ENCODE measurements at places on chromosomes 1 and 21.

DNA sequence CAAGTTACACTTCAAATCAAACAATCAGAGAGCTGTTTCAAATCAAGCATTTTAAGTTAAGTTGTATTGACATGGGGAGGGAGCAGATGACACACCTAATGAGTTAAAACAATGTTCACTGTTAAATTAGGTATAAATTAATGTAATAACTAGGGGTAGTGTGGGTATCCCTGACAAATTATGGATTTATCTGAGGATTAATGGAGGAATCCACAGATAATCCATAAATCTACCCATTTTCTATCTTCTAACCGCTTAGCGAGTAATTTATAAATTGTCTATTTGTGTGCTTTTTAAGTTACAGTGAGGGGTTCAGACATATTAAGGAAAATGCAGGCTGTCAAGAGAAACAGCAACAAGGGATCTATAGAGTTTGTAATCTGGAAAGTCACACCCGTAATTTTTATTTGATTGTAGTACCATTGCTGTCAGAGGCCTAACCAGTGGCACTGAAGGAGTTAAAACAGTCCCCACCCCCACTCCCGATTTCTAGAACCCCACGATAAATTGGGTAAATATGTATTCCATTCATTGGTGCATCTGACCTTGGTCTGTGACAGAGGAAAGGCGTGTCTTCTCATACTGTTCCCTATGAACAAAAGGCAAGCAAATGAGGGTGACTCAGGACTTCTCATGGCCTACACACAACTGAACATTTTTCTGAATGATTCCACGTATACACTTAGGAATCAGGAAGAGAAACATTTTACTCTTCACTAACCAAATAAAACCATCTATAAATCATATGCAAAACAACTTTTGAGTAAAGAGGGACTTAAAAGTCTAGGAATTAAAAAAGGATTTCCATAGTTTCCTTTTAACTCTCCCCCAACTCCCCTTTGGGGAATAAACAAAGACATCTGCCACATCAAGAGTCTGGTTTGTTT, 7.4 kb downstream of the IRF2BP2 start:
- peak; percentile 69 for DNase-seq

DNA sequence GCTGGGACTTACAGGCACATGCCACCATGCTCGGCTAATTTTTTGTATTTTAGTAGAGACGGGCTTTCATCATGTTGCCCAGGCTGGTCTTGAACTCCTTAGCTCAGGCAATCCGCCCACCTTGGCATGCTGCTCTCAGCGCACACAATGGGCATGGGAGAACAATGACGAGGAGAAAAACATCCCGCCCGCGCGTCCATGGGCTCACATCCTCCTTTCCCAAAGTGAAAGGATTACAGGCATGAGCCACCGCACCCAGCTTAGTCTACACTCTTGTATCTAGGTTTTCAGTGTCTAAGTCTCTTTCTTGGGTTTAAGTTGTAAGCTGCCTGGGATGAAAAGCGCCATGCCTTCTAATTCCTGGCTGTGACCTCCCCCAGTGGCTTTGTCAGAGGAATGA, 37.9 kb downstream of the CDK18 start:
- peak; percentile 60 for DNase-seq

DNA sequence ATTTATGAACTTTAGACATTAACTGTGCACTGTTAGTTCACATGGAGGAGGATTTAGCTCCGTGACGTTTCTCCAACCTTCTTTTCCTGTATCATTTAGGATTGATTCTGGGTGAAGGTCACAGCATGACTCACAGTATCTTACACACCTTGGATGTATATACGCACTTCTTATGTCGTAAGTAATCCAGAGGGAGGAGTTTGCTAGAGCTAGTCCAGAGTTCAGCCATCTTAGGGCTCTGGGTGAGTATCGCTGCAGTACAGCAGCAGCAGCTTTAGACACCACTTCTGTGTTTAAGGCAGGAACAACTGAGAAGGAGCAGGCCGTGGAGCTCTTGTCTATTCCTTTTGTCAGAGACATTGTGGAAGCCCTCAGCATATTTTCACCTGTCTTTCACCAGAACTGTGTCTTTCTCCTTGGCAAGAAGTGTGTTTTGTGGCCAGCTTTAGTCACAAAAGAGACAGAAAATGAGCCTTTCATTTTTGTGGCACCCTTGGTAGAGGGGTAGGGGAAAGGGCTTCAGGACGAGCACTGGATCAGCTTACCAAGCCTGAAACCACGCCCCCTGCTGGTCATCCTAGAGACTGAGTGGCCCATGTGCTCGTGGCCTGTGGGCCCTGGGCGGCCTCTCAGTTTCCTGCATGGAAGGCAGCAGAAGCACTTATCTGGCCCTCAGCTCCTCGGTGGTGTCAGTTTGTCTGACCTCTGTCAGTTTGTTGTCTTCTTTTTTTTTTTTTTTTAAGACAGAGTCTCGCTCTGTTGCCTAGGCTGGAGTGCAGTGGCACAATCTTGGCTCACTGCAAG, 64.0 kb downstream of the ADARB1 start:
- no peak for DNase-seq

- no peak for DNase-seq
Observed at GRCh38 chr1:207049974-207050391, 1.0 kb downstream of the YOD1 start.

- no peak for DNase-seq
Observed at GRCh38 chr1:125065092-125065820, 3880.5 kb downstream of the SRGAP2C start.

- DNase-seq: no peak
Observed at GRCh38 chr1:77536813-77537212, 145.6 kb downstream of the ZZZ3 start.

All from right atrium auricular region (tissue), 2 donors.